ENCODE measurements at places on chromosomes 7 and 10.

DNA sequence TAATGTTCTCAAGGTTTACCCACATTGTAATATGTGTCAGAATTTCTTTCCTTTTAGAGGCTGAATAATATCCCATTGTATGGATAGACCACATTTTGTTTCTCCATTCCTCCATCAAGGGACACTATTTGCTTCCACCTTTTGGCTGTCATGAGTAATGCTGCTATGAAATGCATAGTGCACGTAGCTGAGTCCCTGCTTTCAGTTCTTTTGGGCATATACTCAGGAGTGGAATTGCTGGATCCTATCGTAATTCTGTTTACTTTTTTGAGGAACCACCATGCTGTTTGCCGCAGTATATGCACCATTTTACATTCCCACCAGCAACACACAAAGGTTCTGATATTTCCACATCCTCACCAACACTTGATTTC, 60.0 kb downstream of the PRF1 start:
- DNase-seq = no peak

- no peak for DNase-seq
Observed at GRCh38 chr7:150944066-150945042, 33.8 kb downstream of the KCNH2 start.

- no peak for DNase-seq
Observed at GRCh38 chr7:650339-651031, 76.0 kb upstream of the DNAAF5 start.

- DNase-seq = no peak
Observed at GRCh38 chr10:88989824-88990383, 694 bp upstream of the FAS start.

DNA sequence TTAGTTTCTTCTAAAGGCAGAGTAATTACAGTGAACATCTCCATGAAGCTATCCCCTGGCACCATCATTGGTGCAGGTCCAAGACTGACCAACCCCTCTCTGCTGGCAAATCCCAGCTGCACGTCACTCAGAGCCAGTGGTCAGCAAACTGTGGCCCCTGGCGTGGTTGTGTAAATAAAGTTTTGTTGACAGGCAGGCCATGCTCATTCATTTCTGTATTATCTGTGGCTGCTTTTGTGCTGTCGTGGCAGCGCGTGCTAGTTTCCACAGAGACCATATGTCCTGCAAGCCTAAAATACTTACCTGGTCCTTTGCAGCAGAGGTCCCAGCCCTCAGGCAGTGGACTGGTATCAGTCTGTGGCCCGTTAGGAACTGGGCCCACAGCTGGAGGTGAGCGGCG, 117.6 kb upstream of the NPS start:
- DNase-seq = no peak

DNA sequence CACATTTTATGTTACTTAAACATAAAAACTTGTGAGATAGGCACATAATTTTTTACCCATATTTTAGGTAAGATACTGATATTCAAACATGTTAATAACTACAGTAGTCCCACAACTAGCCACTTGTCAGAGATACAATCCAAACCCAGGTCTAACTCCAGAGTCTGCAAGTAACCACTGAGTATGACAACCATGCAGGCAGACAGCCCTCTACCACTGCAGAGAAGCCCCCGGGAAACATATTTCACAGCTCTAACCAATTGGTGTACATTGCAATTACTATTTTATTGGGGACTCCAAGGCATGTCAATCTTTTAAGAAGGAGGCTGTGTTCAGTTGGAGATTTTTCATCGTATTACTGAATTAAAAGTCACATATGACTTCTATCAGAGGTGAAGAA, 107.2 kb upstream of the FAM133B start:
- no peak for DNase-seq

DNA sequence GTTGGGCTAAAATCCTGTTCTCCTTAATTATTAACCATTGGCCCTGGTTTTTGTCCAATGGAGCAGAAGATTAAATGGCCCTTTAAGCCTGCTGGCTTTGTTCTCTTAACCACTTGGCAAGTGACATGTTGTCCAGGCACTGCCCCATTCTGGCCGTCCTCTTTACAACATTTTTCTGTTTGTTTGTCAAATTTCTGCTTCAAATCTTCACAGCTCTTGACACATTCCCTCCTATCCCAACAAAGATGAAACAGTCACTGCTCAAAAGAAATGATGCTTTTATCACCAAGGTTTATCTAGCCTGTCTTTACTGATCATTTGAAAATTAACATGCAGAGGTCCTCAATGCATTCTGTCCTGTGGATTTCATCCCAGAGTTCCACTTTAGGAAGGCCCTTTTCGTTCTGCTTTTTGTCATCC, 700.4 kb downstream of the KCNMA1 start:
- DNase-seq = no peak

DNA sequence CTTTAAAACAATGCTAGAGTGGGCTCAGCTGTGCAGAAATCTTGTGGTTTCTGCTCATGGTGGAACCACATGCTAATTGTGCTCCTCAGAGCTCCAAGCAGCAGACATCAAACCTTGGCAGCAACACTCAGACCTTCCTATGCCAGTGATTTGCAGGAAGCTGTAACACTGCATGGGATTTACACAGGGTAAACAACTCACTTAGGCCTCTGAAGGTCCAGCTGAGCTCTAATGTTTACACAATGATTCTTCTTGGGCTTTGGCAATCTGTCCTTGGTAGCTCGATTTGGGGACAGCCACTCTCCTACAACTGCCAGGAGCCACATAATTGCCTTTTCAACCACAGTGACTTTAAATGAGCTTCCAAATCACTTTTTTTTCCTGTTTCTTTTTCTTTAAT, 97.7 kb upstream of the PDLIM1 start:
- DNase-seq = no peak

DNA sequence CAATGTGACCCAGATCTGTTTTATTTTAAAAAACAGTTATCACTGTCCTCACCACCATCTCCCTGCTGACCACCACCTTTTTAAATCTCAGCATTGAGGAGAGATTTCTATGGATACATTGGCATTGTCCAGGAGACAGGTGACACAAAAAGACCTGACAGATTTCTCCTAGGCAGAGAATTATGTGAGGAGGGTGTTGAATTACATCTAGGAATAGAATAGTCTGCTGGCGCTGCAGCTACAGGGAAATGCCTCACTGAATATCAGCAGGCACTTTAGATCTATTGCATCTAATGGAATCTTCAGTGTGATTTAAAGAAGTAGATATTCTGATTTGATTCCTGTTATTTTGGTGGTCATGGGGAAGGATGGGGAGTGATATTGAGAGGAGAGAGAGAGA, 593.5 kb downstream of the NRG3 start:
- no peak for DNase-seq

- DNase-seq = no peak
Observed at GRCh38 chr10:2791774-2792443, 275.4 kb upstream of the PFKP start.

All from retinal pigment epithelial cell (primary cell).